ENCODE measurements at places on chromosomes 2 and 18.

DNA sequence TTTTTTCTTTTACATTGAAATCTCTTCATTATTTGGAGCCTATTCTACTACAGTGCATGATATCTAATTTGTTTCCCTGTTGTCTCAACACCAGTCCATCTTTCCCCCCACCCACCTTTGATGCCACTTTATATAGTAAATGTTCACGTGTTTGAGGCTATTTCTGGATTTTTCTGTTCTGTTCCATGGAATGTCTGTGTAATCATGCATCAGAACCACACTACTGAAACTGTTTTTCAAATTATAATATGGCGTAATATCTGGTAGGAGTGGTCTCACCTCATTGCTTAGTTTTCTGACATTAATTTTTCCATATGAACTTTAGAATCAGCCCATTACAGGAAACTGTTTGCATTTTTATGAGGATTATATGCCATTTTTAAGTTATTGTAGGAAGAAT, 19.1 kb upstream of the NARS1 start:
- no peak for DNase-seq

DNA sequence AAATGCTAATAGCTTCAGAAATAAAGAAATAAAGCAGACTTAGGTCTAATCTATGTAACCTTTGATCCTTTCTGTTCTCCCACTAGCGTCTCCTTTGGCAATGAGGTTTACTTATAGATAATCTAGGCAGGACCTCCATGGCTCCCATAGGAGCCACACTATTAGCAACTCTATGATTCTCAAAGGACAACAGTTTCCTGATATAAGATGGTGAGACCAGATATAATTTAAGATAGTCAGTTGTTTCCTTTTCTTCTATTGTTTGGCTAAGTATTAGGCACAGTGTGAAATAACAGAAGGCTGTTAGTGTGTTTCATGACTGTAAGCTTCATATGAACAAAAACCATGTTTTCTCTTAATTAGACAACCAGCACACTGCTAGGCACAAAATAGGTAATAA, 58.7 kb upstream of the SCN9A start:
- DNase-seq: no peak

GRCh38 chr2:197306696-197307040, 3.9 kb downstream of the ANKRD44 start:
- no peak for DNase-seq

- DNase-seq: no peak
These were observed 161.4 kb upstream of the GYPC start for GRCh38 chr2:126494593-126494992.

- no peak for DNase-seq
These were observed 369.7 kb downstream of the RAD51AP2 start for GRCh38 chr2:17148407-17149145.

DNA sequence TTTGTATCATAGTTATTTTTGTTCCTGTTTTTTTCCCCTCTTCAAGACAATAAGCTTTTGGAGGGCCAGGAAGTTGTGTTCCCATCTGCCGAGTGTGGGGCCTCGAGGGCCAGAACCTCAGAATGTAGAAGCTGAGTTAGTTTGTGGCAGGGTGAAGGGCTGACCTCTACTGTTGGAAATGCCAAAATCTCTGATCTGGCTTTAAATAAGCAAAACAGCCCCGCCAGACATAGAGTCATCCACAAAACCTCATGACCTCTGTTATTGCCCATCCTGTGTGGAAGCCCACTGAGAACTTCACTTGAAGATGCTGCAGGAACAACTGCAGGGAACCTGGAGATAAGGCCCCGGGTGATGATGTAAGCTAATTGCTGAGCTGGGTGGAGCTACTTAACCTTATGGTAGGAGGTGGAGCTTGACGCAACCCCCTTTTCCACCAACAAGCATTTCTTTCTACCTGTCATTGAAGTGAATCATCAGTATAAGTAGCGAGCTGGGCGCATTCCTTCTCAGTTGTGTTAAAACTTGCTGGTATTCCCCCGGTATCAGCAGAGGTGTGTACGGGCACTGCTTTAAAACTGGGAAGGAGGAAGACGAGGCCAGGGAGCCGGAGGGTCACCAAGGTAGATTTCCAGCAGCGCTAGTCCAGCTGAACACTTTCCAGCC, 177.2 kb downstream of the NEDD4L start:
- no peak for DNase-seq

DNA sequence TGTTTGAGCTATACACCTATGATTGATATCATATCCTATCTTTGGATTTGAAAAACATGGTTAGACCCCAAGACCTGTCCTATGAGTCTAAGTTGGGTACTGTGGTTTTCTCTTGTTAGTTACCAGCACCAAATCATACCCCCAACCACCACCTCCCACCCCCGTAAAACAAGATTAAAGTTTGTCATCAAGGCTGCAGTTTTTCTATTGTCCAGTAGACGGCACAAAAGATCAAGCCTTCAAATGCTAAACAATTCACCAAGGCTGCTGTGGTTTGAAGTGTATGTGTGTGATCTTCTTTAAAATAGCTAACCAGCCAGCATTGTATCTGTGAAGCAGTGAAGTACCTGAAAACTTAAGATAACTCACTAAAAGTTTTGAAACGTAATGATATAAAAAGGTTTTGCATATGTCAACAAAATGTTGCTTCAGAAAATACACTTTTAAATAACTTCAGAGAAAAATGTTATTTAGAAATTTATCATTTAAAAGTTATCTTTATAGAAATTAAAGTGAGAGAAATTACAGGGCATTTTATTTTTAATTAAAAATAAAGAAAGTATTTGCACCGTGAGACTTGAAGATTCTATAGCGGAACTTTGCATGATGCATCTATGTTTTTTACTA, 5.8 kb upstream of the MEIS1 start:
- DNase-seq: no peak

DNA sequence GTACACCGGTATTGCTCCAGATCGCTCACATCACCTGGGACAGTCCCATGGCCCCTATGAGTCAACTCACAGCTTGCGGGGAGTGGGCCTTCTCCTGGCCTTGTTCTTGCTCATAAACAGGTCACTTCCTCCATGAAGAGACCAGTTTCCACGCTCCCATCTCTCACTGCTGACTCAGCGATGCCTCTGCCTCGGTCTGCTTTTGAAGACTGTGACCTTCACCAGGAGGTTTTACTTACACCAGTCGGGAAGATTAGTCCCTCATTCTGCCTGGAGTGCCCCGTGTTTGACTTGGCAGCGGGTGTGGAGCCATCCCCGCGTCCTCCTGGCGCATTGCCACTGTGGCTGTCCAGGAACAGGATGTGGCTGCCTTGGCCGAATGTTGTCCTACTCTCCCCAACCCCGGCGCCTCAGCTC, 159.8 kb downstream of the RHBDD1 start:
- DNase-seq: peak; percentile 75

- DNase-seq: no peak
These were observed 1124.9 kb upstream of the ZEB2 start for GRCh38 chr2:145644820-145645302.

GRCh38 chr18:13453714-13454113, 235.2 kb downstream of the LDLRAD4 start:
- DNase-seq: no peak

DNA sequence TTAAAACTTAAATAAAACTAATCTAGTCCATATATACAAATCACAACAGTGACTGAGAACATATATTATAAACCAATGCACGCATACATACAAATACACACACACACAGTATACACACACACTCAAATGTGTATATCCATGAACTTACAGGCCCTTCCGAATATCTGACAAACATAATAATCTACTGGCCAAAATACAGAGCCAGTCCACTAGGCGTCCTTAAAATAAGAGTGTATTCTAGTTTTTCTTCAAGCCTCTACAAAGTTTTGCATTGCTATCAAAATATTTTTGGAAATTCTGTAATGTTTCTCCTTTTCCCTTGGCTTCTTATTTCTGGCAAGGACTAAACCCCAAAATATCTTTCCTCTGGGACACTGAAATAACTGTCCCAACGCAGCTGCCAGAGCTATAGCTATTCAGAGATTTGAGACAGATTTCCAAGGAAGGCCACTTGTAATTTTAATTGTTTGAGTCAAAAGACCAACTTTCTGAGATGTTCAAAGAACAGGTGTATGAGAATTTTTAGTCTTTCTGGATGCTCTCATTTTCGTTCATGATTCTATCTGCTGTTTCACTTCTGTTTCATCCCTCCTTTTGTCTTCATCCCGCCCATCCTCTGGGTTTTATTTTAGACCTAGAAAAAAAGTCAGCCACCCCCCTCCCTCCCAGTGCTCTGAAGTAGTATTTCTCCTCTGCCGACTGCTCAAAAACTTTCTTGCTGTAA, 24.1 kb upstream of the SP3 start:
- no peak for DNase-seq

DNA sequence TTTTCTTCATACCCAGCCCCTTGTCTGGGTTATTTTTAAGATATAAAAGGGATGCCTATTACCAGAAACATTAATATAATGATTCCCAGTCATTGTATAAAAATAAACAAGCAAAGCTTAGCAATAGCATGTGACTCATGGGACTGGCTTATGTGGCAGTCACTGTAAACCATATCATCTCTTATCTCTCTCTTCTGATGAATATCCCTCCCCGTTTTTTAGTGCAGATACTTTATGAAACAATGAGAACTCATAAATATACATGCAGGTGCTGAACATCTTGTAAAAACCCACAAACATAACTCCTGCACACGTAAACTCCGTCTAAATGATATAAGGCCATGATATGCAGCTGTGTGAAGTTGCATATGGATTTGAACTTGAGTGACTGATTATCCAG, 154.9 kb downstream of the MGAT5 start:
- no peak for DNase-seq

GRCh38 chr2:169001116-169001815, 29.9 kb downstream of the ABCB11 start:
- no peak for DNase-seq

- no peak for DNase-seq
These were observed 69.8 kb downstream of the SLC66A2 start for GRCh38 chr18:79881695-79882094.

DNA sequence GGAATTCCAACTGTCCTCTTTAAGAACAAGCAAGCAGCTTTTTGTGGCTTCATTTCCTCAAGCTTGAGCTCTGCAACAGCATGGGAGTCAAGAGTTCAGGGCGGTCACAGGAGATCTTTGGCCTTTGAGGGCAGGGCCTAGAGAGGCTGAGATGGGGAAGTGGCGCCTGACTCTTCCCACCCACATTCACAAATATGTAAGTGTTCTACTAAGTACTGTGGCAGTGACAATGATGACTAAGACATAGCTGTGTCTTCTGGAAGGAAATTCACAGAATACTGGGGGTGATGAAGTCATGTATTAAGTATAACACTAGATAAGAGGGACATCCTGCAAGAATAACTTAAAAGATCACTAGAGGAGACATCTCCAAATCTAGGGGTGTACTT, 15.0 kb downstream of the RND3 start:
- no peak for DNase-seq
